Neural crest cell (in vitro differentiated cells): ENCODE measurements at places on chromosomes 6 and 20. TPM values are rescaled to one million over a fixed set of nuclear protein-coding genes. Genes with fewer than 3 reads are reported as not detected.

- no peak for DNase-seq
Measured at GRCh38 chr20:43853174-43853803, 61.4 kb upstream of the TOX2 start.

GRCh38 chr6:43951756-43952675, 175.2 kb downstream of the MRPL14 start:
- no peak for DNase-seq

DNA sequence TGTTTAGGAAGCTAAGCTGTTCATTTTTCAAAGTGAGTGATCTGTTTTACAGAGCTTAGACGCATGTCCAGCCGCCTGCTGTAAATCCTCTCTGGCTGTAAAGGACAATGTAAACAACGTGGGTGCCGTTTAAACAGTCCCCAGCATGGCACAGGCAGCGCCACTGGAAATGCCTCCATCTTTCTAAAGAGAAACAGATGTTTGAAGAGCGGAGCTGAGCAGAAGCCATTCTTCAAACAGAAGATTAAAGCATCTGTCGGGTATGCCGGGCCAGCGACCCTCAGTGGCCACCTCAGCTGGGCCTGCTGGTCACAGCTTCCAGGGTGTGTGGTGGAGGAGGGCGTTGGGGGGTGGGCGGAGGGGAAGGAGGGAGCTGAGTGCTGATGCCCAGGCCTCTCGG, 138.6 kb downstream of the ERMARD start:
- DNase-seq, result no peak

DNA sequence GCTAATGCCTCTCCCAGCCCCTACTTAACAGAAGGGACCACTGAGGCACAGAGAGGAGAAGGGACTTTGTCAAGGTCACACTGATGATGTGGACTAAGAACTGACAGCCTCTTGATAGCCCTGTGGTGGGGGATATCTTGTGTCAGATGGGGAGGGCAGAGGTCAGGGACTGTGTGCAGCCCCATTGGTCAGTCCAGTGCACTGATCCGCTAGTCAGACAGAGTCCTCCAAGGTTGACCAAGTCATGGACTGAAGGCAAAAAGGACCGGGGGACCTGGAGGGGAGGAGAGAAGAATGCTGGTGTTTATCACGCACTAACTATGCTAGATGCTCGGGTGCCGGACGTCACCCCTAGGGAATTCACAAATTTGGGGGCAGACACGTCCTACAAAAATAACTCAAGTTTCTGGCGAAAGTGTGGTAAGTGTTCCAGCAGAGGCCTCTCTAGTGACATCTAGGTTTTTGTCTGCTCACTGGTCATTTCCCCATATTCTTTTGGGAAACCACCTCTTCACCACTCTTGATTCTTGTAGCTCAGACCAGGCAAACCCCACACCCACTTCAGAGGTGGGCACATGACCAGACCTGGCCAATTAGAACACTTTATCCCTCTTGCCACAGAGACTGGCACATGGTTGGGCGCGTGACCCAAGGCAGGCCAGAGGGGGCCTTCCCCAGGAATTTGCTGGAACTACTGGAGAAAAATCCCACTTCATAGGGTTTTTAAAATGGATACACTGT, 21.0 kb downstream of the TCF15 start:
- DNase-seq, result no peak

GRCh38 chr6:134555672-134556071, 237.8 kb upstream of the SGK1 start:
- DNase-seq, result no peak

- peak; percentile 3 for DNase-seq
Measured at GRCh38 chr6:21022343-21023107, 488.3 kb downstream of the CDKAL1 start.

DNA sequence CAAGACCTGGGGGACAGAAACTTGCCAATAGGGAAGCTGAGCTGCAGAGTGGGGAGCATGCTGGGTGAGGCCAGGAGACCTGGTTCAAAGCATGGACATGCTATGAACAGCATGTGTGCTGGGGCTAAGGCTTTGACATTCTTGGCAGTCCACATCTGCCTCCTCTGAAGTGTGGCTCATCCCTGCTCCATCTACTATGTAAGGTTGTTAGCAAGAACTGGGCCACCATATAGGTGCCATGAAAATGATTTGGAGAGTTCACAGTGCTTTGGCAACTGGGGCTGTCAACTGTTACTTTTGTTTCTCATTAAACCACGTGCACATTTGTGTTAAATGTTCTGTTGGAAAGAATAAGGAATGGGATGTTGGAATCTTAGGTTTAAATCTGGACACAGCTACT, 311.1 kb downstream of the CDC5L start:
- no peak for DNase-seq

DNA sequence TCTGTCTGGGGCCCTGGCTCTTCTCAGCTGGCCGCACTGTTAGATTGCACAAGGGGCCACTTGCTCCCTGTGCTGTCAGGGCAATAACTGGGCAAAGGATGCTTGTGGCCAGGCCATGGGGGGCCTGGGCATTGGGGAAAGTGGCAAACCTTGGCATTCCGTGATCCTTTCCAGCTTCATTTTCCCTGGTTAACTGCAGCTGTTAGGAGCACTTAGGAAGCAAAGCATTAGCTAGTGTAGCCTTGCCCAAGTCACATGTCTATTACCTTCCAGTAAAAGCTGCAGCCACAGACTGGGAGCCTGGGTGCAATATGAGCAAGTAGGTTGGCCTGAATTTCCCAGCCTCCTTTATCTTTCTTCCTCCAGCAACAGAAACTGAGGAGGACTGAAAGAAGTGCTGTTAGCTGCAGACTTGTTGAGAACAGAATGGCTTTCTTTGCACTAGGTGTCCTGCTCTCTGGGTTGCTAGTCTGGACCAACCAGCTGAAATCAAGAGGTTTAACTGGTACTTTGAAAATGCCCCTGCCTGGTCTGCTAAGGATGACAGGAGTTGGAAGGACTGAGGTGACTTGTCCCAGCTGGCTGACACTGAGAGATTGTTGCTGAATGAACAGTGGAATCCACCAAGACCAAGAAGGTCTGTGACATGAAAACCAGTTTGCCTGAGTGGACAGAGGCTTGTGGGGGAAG, 312.3 kb upstream of the SUPT3H start:
- no peak for DNase-seq

GRCh38 chr20:23214903-23215302, 128.8 kb upstream of the CD93 start:
- no peak for DNase-seq

- DNase-seq, result no peak
Measured at GRCh38 chr20:309306-309840, 12.0 kb downstream of the ZCCHC3 start.

GRCh38 chr6:129215916-129216520, 333.1 kb downstream of the LAMA2 start:
- no peak for DNase-seq

The BPIFB1 gene
- not detected in 2 replicates for total RNA-seq

The MOXD1 gene
- total RNA-seq, result 83.6 and 89.4 TPM in 2 replicates

The PLEKHG1 gene
- 25.7 and 27.6 TPM in 2 replicates for total RNA-seq

The GDAP1L1 gene
- 10.0 and 10.9 TPM in 2 replicates for total RNA-seq

The MYMX gene
- total RNA-seq, result not detected in 2 replicates

The KCNQ2 gene
- total RNA-seq, result 143 and 157 TPM in 2 replicates

The ULBP2 gene
- 0.23 and 0.30 TPM in 2 replicates for total RNA-seq

The SIRPG gene
- not detected in 2 replicates for total RNA-seq
